ENCODE measurements at places on chromosomes 7 and 10.

GRCh38 chr7:51706851-51707250 is 390.2 kb upstream of the COBL start:
- no peak for DNase-seq

- DNase-seq, result no peak
Measured at GRCh38 chr7:36127075-36127740, 25.8 kb upstream of the EEPD1 start.

DNA sequence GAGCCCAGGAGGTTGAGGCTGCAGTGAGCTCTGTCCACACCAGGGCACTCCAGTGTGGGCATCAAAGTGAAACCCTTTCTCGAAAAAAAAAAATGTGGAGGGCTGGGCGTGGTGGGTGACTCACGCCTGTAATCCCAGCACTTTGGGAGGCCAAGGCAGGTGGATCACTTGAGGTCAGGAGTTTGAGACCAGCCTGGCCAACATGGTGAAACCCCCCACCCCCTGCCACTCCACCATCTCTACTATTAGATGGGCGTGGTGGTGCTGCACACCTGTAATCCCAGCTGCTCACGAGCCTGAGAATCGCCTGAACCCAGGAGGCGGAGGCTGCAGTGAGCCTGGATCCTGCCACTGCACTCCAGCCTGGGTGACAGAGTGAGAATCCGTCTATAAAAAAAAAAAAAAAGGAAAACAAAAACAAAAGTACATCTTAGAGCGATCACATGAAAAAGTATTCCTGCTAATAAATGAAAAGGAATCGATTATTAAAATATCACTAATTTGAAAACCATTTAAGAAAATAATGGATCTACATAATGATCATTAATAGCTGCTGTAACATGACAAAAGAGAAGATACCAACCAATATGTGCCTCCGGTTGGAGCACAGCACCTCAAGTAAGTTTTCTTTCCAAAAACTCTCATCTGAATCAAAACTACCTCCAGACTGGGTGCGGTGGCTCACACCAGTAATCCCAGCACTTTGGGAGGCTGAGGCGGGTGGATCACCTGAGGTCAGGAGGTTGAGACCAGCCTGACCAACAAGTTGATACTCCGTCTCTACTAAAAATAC is 4.9 kb downstream of the HNRNPF start:
- DNase-seq, result no peak

DNA sequence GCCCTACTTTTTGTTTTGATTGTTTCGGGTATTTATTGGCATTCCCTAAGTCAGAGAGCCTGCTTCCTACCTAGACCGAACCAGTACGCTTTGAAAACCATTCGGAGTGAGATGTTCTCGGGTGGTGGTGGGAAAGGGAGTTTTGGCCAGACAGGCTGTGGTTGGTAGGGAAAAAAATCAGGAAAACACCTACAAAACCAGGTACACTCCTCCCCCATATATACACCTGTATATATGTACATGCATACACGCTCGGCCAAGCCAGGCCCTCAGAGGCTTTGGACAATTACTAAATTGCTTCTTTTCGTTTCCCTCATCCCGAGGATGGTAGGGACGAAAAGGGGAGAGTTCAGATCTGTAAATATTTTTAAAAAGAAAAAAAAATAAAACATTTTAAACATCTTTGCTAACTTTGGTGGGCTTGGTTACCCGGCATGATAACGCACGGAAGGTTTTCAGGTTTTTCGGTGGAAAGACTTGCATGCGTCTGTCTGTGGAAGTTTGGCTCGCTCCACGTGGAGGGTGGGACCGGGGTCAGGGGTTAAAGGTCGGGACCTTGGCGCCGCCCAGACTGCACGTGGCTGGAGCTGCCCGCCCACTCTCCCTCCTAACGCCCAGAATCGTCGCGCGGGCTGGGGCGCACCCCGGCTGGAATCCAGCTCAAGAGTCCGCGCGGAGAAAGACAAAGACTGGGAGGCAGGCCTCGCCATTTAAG is 2.5 kb downstream of the HMX2 start:
- no peak for DNase-seq

DNA sequence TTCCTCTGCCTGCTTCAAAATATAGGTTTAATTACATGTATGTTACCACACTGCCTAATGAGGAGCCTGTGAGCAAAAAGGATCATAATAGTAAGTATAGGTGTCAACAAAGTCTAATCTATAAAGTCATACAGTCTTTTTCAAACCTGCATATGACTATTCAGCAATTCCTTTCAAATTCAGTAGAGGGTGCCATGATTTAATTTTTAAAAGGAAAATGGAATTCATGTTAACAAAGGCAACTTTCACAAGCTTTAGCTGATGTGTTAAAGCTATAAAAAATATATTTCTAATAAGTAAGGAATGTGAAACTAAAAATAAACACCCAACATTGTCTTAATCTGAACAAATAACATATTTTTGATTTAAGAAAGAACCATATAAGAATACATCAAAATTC is 52.1 kb downstream of the MPP7 start:
- DNase-seq, result no peak

- no peak for DNase-seq
Measured at GRCh38 chr10:95208702-95209391, 14.8 kb downstream of the ACSM6 start.

DNA sequence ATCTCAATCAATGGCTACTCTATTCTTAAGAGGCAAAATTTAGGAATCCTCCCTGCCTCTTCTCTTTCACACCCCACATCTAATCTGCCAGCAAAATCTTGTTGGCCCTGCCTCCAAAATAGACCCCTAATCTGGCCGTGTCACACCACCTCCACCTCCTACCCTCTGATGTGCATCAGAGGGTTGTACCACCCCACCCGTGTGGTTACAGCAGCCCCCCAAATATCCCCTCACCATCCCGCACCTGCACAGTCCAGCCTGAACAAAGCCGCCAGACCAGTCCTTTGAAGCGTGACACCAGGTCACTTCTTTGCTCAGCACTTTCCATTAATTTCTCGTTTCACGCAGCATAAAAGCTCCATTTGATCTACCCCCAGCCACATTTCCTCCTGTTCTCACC is 776 bp upstream of the XPNPEP1 start:
- no peak for DNase-seq

GRCh38 chr7:50507898-50508470 is 57.2 kb downstream of the DDC start:
- DNase-seq, result no peak

DNA sequence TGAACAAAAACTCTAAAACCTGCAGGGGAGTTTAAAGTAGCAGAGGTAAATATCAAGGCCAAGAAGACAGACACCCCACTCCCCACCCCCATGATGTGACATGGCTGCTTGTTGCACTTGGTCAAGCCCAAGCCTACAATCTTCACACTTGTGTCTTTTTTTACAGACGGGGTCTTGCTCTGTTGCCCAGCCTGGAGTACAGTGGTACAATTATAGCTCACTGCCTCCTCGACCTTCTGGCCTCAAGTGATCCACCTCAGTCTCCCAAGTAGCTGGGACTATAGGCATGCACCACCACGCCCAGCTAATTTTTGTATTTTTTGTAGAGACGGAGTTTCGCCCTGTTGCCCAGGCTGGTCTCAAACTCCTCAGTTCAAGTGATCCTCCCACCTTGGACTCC is 71.9 kb upstream of the CYTH3 start:
- no peak for DNase-seq

DNA sequence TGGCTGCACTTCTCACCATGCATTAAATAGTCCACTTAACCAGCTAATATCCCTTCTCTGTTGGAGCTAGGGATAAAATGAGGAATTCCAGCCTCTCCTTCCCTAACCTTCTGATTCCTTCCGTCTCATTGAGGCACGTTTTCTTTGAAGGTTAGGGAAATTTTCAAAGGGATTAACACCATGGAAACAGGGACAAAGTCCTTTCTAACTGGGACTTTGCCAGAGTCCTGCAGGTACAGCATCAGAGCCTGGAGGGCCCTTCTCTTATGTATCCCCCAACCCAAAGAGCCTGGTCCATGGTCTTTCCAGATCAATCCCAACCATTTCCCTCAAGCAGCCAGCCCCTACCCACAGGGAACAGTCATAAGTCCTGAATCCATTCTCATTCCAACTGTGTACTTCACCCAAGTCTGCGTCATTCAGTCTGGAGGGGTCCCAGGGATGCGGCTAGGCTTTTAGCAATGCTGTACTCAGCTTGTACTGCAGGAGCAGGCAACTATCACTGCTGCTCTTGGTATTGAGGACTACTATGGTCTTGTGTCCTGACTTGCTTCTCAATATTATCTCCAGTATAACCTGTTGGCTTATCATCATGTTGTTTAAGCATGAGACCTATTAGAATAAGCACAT is 34.6 kb upstream of the CROT start:
- no peak for DNase-seq

GRCh38 chr7:47967123-47967522 is 12.3 kb downstream of the HUS1 start:
- no peak for DNase-seq

GRCh38 chr10:58698777-58699356 is 186.2 kb downstream of the BICC1 start:
- no peak for DNase-seq

GRCh38 chr10:70890917-70891431 is 2.6 kb upstream of the PCBD1 start:
- DNase-seq, result no peak

DNA sequence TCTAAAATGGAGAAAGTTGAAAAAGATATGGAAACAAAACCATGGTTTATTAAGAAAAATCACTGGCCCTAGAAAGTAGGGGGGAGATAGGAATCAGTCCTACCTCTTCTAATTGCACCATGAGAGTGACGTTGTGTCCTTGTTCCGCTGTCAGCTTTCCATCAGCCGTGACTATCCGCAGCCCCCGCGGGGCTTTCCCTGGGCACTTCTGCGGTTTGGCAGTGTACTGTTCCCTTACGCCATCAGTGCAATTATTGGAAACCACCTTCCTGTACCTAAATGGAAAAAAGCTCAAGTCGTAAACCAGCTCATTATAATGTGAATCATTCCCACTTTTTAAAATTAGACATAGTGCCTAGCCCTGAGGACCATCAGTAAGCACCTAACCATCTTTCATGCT is 512.2 kb downstream of the SORCS1 start:
- DNase-seq, result no peak

- no peak for DNase-seq
Measured at GRCh38 chr10:115977855-115978254, 295.2 kb downstream of the GFRA1 start.
